ENCODE measurements at places on chromosomes 3 and 15.

GRCh38 chr3:8416965-8417364 is 84.7 kb upstream of the LMCD1 start:
- peak; percentile 20 for DNase-seq

DNA sequence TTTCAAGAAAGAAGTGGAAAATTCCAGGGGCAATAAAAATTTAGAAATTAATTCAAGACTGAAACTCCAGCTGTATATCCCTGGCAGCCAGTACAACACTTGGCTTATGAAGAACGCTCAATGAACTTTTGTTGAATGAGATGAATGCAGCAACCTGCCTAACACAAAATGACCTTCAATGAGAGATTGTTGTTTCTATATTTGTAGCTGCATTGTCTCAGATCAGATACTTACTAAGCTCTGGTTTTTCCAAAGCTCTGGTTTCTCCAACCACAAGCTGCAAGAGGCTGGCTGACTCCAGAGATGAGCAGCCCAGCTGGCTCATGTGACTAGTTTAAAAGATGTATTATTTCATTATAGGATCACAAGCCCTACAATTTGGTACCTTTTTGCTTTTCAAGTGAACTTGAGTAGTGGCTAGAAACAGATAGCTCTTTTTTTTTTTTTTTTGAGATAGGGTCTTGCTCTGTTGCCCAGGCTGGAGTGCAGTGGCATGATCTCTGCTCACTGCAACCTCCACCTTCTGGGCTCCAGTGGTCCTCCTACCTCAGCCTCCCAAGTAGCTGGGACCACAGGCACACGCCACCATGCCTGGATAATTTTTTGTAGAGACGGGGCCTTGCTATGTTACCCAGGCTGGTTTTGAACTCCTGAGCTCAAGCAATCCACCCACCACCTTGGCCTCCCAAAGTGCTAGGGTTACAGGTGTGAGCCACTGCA is 57.4 kb downstream of the UMPS start:
- DNase-seq: peak; percentile 47

- DNase-seq: no peak
These were observed 1481.5 kb downstream of the OTOL1 start for GRCh38 chr3:162978136-162978535.

DNA sequence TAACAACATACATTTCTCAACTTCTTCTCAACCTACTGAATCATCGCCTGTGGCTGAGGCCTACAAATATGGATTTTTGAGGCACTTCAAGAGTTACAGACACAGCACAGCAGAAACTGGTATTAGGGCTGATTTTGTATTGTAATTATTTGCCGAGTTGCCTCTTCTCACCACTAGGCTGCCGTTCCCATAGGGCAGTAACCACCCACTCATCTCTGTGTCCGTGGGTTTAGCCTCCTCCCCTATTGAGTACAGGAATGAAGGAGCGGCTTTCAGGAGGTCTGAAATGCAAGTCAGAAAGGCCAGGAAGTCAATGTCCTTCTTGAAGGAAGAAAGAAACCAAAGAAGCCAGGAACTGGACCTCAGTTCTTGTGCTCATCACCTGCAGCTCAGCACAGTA is 220.8 kb downstream of the MTHFS start:
- DNase-seq: no peak

DNA sequence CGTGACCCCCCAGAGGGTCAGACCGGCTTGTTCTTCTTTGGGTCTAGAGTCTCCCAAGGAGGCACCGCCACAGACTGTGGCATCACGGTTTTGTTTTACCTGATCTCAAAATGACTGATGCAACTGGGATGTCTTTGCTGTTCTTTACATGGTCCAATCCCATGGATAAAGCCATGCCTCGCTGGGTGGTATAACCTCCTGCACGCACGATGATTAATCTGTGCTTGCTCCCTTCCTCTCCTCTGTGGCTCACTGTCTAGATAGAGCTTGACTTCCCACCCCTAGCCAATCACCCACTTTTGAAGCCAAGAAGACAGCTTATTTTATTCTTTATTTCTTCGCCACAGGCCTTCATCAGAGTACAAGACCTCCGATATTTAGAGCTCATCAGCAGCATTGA is 36.6 kb upstream of the RHO start:
- no peak for DNase-seq

- DNase-seq: no peak
These were observed 127.3 kb downstream of the IGF1R start for GRCh38 chr15:98775498-98776230.

DNA sequence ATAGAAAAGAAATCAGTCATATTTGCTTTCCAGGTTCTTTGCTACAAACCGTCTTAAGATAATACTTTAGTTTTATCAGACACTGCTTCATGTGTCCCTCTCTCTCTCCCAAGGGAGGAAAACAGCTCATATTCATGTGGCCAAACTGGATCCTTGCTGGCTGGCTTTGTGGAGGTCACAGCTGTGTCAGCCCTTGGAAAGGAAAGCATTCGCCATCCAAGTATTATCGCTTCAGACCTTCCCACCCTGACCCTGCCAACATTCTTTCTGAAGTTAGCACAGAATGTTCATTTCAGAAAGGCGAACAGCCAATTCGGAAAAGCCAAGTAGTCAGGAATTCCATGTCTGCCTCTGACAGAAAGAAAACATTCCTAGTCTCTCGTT is 213.6 kb downstream of the FEZF2 start:
- no peak for DNase-seq

DNA sequence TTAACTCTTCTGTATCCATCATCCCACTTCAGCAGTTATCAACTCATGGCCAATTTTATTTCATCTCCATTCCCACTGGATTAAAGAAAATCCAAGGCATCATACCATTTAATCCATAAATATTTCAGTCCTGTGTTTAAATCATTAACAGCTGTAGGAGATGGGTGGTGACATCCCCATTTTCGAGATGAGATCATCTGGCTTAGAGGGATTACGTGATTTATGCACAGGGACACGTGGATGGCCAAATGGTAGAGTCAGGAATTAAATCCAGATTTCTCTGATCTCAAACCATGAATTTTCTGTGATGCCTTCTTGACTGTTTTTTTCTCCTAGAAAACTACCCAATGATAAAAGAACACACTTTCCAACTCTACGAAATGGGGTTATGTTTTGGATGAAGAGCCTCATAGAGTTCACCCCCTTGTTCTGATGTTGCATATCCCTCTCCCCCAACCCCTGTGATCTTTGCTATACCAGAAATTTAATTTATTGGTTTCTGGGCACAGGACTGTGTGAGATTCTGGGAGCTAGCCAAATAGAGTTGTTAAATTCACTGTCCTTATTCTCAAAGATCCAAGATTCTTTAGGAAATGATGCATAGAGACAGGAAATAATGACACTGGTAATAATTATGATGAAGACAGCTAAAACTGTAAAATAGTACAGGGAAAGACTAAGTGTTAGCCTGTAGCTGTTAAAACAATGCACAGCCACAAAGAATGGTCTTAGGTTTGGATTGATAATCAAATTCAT is 7.4 kb downstream of the ZNF589 start:
- no peak for DNase-seq

- DNase-seq: no peak
These were observed 23.8 kb downstream of the CNOT10 start for GRCh38 chr3:32708672-32709283.

- no peak for DNase-seq
These were observed 270.5 kb upstream of the SGO1 start for GRCh38 chr3:20456511-20456910.

- peak; percentile 83 for DNase-seq
These were observed 112.1 kb upstream of the THBS1 start for GRCh38 chr15:39468828-39469227.

- DNase-seq: no peak
These were observed 124.6 kb downstream of the FOXB1 start for GRCh38 chr15:60128710-60129109.

- DNase-seq: no peak
These were observed 79.4 kb upstream of the CADPS start for GRCh38 chr3:62954580-62954979.

DNA sequence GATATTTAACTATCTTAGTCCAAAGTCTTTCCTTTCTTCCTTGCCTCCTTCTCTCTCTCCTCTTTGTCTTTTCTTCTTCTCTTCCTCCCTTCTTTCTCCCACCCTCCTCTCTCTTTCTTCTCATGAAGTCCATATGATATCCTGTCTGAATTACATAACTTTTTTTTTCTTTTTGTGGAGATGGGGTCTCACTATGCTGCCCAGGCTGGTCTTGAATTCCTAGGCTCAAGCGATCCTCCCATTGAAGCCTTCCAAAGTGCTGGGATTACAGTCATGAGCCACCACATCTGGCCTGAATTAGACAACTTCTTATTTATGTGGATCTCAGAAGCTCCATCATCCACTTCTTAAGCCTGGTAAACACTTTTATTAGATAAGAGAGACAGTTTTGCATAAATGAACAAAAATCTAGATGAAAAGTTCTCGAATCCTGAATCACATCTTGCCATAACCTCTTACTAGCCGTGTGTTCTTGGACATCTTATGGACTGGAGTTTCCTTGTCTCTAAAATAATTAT is 206.5 kb downstream of the LPP start:
- DNase-seq: no peak

DNA sequence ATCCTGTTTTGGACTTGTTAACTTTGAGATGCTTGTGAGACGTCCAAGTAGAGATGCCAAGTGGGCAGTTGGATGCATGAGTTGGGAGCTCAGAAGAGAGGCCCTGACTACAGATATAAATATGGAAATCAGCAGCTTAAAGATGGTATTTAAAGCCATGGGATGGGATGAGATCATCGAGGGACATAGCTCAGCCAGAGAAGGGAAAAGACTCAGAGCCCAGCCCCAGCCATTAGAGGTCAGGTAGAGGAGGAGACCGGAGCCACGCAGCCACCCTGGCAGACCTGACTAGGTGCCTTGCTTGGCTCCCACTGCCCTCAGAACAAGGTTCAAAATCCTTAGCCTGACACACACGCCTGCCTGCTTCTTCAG is 31.1 kb downstream of the ATP2B2 start:
- no peak for DNase-seq

DNA sequence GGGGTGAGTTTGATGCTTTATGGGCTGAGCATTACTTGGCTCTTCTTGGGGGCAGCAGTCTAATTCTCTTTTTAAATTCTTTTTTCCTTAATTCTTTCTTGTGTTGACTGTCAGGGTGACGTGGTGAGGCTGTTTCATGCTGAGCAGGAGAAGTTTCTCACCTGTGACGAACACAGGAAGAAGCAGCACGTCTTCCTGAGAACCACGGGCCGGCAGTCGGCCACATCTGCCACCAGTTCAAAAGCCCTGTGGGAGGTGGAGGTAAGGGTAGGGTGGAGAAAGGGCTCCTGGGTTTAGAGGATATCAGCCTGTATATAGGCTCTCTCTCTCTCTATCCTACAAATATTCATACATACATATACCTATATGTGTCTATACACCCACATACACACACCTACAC is 152.3 kb downstream of the ITPR1 start:
- no peak for DNase-seq

DNA sequence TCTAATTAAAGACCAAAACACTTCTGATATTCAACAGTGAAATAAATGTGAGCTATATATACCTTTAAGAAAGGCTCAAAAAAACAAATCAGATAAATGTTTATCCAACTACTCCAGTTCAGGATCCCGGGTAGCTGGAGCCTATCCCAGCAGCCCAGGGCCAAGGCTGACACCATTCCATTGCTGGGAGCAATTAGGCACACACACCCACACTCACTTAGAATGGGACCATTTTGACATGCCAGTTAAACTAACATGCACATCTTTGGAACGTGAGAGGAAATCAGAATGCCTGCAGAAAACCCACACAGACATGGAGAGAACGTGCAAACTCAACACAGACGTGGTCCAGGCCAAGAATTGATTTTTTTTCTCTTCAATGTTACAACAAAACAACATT is 30.0 kb upstream of the PLSCR4 start:
- DNase-seq: no peak

DNA sequence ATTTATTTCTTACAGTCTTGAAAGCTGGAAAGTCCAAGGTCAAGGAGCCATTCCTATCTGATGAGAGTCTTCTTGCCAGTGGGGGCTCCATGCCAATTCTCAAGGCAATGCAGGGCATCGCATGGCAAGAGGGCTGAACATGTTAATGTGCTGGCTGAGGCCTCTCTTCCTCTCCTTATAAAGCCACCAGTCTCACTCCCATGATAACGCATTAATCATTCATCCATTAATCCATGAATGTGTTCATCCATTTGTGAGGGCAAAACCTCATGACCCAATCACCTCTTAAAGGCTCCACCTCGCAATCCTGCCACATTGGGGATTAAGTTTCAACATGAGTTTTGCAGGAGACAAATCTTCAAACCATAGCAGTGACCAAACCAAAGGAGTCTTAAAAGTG is 118.3 kb downstream of the PROS1 start:
- DNase-seq: no peak

DNA sequence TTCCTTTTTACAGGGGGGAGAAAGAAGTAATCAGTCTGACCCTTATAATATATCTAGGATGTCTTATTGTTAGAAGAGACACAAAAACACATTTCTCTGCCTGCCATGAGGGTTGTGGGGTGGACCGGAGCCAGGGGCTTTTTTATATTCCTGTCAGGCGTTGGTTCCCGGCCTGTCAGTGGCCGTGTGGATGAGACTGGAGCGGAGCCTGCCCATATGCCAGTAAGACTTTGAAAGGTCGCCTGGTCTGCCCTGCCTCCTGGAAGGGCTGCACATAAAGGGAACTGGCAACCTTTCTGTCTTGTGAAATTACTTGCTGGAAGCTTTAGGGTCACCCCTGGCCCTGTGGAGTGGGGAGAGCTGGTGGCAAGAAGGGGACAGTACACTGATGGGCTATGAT is 34.7 kb downstream of the MAP3K13 start:
- no peak for DNase-seq

GRCh38 chr3:104564045-104564643 is 802.6 kb upstream of the ALCAM start:
- peak; percentile 80 for DNase-seq

DNA sequence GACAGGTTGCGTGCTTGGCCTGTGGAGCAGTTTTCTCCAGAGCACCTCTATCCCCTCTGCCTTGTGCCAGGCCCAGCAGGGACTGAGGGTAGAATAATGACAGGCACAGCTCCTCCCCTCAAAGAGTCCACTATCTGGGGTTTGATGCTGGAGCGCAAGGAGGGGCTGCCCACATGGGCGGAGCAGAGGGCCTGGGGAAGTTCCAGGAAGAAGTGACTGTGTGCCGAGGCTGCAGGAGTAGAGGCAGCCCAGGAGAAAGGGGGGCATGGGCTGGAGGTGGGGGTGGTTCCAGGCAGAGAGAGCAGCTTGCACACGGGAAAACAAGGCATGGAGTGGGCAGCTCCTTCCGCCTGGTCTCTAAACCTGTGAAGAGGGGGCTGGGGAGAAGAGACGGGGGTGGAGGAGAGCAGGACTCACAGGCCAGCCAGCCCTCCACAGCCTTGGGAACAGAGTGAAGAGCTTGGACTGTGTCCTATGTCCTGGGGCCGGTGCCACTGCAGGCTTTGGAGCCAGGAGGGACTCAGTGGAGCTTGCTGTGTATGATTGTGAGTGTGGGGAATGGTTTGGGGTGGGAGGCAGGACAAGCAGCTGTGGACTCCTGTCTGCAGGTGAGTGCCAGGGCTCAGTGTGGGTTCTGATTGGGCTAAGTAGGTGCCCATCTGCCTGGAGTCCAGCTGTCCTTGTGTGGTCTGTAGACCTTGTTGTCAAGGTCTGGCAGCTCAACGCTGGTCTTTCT is 48.1 kb downstream of the APBA2 start:
- no peak for DNase-seq

- DNase-seq: peak; percentile 12
These were observed 121.9 kb upstream of the ARHGEF3 start for GRCh38 chr3:56923526-56924224.
